ENCODE measurements at places on chromosomes 7 and 10. TPM values are rescaled to one million over a fixed set of nuclear protein-coding genes. Genes with fewer than 3 reads are reported as not detected.

DNA sequence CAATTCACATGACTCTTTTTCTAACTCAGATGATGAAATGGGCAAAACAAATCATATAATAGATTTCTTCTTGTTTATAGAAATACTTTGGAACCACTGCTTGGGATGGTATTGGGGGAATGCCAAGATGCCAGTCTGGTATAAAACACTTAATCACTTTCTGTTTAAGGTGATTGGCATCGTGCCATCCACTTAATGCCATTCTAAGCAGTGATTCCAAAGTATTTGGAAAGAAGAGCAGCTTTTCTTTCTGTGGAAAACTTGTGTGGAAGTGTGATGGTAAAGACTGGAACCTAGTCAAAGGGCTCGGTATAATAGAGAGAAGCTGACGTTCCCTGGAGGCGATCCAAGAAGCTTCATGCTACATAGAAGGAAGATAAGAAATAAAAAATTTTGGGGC, 120.6 kb downstream of the TMEM26 start:
- DNase-seq: no peak

- DNase-seq: no peak
Measured at GRCh38 chr7:48497521-48497920, 326.3 kb downstream of the ABCA13 start.

DNA sequence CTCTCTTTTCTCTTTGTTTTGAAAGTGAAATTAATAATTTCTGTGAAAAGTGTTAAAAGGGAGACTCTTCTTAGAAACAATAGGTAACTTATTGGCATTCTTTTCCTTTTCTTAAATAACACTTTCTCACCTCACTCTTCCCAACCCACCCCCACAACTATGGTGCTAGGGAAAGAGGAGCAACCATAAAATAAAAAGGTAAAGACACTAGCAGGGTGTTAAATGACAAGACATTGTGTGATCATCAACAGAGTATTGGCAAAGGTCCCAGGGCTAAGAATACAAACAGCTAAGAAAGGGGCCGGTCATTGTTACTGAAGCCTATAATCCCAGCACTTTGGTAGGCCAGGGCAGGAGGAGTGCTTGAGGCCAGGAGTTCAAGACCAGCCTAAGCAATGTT, 183.7 kb downstream of the NEBL start:
- DNase-seq: no peak

Gene OPN1SW
- total RNA-seq: not detected

Gene PLA2G12B
- not detected for total RNA-seq

Gene PLXNA4
- 3.3 TPM for total RNA-seq

GRCh38 chr10:120656107-120656506, 195.1 kb upstream of the WDR11 start:
- no peak for DNase-seq

- no peak for DNase-seq
Measured at GRCh38 chr7:19744075-19744474, 29.3 kb downstream of the TMEM196 start.

Gene CELF2
- total RNA-seq: 65.0 TPM

GRCh38 chr7:77895905-77896304, 97.3 kb downstream of the PHTF2 start:
- no peak for DNase-seq

Gene KIAA1217
- 43.5 TPM for total RNA-seq

Gene CYP3A5
- total RNA-seq: 0.07 TPM

DNA sequence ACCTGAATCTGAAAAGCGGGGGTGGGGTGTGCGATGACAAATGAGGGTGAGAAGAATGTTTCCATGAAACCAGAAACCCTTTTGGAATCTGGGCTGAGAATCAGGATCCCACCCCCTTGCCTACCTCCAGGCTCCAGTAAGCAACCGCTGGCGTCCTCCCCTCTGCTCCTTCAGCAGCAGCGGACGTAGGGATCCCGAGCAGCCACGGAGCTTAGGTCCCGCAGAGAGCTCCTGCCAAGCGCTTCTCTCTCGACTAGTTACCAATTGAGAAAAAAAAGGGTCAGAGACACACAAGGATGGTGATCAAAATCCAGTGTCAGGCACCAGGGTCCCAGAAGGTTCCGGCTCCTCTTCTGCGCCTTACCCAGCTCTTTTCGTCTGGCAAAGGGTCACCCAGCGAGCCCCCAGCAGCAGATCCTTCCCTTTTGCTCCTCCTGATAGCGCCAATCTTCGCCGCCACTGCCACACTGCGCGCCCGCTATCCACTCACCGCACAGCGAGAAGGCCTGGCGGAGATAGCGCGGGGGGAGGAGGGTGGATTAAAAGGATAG, 733.5 kb downstream of the ZWINT start:
- no peak for DNase-seq

Gene VENTX
- not detected for total RNA-seq

DNA sequence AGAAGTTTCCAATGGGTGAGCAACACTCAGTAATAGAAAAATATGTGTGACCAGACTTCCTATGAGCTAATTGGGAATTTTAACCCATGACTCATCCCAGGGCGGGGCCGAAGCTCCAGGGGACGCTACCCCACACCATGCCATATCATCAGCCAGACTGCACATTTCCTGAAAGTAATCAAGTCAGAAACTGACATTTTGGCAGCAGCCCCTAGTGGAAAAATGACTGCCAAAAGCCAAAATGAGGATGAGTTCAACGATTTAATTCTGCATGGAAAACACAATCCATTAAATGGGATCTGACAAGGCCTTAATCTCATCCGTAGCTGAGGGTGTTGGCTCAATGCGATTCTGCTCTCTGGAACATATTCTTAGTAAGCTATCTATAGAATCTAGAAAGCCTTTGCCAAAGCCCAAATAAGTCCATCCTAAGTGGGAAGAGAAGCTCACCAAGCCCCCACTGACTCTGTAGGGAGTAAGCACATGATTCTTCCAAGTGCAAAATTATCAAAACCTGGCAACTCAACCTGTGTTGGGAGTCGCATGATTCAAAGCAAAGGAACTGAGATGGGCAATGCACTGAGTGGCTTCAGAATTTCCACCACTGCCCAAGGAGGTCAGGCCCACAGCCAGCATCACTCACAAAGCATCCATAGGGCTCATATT, 93.1 kb upstream of the PDE1C start:
- peak; percentile 96 for DNase-seq

DNA sequence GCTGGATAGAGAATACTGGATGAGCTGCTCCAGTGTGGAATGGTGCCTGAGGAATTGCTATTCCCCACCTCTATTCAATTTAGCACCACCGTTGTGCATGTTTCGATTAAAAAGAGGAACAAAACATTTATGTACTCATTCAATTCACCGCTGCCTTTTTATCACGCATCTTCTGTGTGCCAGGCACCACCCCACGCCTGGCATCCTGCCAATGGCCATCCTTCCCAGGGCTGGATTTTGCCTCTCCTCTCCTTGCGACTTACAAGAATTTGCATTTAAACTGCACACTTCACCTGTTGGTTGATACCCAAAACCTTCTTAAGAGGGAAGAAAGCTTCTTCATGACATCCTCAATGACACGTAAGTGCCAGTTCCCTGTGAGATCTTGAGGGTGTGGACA, 110.2 kb upstream of the DPP6 start:
- DNase-seq: no peak
